Posterior vena cava (tissue), 2 donors: ENCODE measurements at places on chromosomes 12 and 14. TPM values are rescaled to one million over a fixed set of nuclear protein-coding genes. Genes with fewer than 3 reads are reported as not detected.

- DNase-seq: no peak
Observed at GRCh38 chr12:130463275-130463658, 125.6 kb downstream of the PIWIL1 start.

DNA sequence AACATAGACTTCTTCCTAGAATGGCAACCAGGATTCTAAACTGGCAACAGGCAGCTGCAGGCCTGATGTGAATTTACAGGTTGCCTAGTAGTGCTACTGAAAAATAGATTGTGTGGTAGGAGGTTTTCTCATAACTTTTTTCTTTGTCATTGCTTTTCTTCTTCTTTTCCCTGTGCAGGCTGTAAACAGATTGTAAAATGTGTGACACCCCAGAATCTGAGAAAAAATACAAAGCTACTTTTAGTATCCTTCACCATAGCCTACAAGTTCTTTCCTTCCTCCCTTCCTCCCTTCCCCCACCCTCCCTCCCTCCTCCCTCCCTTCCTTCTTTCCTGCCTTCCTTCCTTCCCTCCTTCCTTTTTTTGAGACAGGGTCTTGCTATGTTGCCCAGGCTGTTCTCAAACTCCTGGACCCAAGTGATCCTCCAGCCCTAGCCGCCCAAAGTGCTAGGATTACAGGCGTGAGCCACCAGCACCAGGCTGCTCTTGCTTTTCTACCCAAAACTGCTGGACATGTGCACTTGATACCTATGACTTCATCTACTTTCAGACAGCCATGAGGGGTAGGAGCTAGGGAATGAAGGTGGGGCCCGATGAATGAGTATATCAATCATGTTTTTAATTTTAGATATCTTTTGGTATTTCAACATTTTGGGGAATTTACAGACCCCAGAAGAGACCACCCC lies 114.2 kb upstream of the EEA1 start:
- no peak for DNase-seq

GRCh38 chr12:63149909-63150712 lies 890 bp downstream of the AVPR1A start:
- peak; percentile 74 for DNase-seq

- no peak for DNase-seq
Observed at GRCh38 chr12:116933091-116933490, 22.3 kb downstream of the FBXW8 start.

Gene CMA1
- total RNA-seq: 2.4 TPM

GRCh38 chr14:99479160-99479905 lies 1.3 kb downstream of the SETD3 start:
- DNase-seq: no peak

GRCh38 chr14:69841656-69842055 lies 37.6 kb upstream of the SMOC1 start:
- DNase-seq: no peak

DNA sequence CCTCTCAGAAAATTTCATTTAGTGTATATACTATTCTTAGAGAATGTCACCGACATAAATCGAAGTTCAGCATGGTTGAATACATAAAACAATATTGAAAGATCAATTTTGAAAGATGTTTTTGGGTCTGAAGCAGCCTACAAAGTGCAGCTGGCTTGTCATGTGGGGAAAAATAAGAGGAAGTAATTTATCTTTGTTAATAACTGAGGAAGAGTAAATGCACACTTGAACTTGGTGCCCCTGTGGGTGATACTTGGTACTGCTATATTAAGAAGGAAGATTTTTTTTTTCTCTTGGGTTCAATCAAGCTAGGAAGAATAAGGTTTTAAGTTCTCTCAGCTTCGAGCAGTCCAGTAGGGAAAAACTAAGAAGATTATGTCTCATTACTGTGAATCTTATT lies 661.3 kb downstream of the RPL10L start:
- DNase-seq: no peak

Gene PKP2
- 0.38 TPM for total RNA-seq

Gene PAPLN
- 19.4 TPM for total RNA-seq

Gene SOX5
- total RNA-seq: 15.6 TPM

- DNase-seq: no peak
Observed at GRCh38 chr14:39182770-39183684, 8.0 kb downstream of the PNN start.

DNA sequence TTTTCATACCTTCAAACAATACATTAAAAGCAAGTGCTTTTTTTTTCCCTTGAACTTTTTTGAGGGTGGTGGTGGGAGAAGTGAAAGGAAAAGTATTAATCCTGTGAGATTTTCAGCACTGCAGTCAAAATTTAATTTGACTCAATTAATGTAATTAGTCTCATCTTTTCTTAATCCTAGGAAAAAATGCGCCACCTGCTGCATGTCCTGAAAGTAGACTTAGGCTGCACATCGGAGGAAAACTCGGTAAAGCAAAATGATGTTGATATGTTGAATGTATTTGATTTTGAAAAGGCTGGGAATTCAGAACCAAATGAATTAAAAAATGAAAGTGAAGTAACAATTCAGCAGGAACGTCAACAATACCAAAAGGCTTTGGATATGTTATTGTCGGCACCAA lies 52.2 kb downstream of the SPATA7 start:
- no peak for DNase-seq

Gene MDM1
- 12.6 TPM for total RNA-seq

DNA sequence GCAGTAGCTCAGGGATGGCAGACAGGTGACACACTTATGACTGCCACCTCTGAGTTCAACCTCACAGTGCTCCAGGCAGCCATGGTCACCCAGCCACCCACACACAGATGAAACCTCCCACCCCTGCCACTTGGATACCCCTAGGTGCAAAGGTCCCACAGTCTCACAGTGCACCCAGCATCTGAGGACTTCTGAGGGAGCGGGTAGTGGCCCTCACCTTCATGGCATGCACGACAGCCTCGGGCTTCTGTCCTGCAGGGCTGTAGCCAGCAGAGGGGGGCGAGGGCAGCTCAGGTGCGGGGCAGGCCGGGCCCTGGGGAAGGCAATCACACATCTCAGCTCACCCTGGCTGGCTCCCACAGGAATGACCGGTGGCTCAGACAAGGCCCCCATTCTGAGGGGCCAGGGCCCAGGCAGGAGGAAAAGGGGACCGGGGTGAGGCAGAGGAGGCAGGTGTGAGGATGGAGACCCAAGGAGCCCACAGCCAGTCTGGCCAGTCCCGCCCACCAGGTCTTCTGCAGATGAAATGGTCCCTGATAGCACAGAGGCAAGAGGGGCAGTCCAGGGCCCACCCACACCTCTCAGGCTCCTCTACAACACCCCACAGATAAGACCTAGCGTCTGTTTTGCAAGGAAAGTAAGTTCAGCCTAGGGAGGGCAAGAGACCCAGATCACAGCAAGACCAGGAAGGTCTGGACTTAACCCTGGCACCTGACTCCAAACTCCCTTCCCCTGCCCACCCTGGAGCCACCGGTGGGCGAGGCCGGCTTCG lies 35.8 kb downstream of the CCNK start:
- DNase-seq: peak; percentile 73

DNA sequence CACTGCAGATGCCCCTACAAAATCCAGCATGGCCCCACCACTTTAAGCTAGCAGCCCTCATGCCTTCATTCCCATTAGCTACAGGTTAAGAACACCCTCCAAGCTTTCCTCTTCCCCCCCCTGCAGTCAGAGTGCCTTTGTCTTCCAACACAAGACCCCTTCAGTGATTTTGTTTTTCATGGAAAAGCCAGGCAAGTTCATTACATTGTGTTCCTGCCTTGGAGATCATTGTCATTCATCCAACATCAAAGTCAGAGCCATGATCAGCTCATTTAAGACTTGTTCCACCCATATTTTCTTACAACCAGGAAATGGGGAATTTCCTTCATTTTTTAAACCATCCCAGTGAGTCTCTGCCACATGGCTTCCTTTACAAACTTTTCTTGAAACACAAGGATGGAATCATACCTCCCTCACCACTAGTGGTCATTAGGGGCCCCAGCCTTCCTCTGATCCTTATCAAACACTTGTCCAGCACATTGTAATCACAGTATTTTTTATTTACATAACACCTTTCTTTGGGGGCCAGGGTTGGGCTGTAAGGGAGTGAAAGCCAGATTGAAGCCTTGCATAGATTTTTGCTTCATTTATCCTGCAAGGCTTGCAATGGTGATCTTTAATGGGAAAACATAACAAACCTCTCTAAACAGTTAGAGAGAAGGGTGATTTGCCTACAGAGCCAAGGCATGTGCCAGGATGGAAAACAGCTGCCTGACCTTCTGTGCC lies 765.3 kb downstream of the MED13L start:
- no peak for DNase-seq

- DNase-seq: no peak
Observed at GRCh38 chr14:86999036-86999435, 993.9 kb downstream of the GALC start.

Gene CCDC197
- not detected for total RNA-seq

Gene LUM
- 654 TPM for total RNA-seq

Gene TMEM253
- total RNA-seq: not detected

GRCh38 chr12:79692860-79693577 lies 2.3 kb upstream of the PAWR start:
- DNase-seq: no peak

DNA sequence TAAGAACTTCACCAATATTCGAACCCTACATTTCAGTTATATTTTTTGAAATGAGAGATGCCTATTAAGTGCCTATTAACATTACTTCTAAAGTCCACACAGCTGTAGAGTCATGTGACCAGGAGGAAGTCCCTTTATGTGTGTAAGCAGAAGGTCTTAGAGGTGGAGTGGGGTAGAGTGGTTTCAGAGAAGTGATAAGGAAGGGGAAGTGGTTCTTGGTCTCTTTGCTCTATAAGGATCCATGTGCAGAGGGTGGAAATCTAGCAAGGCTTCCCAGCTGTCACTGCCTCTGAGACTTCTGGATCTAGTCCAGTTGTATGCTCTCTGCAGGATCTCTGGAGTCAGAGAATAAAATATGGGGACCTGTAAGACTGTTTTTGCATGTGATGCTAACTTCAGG lies 673.9 kb downstream of the FLRT2 start:
- DNase-seq: no peak

Gene GLIPR1L1
- not detected for total RNA-seq

DNA sequence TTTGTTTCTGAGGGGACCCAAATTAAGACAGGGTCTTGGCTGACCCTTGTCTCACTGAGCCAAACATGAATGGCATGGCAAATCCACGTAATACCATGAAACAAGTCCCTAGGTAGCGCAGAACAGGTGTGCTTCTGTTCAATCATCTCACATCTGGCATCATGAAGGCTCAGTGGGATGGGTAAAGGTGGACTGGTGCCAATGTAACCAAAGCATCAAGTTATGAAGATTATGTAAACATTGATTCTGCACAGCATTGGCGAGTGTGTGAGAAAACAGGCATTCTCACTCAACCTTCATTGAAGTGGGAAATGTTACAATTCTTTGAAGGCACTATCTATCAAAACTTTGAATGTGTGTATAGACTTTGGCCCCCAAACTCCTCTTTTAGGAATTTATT lies 41.9 kb downstream of the PTGER2 start:
- no peak for DNase-seq

Gene ANO4
- total RNA-seq: 0.33 TPM

DNA sequence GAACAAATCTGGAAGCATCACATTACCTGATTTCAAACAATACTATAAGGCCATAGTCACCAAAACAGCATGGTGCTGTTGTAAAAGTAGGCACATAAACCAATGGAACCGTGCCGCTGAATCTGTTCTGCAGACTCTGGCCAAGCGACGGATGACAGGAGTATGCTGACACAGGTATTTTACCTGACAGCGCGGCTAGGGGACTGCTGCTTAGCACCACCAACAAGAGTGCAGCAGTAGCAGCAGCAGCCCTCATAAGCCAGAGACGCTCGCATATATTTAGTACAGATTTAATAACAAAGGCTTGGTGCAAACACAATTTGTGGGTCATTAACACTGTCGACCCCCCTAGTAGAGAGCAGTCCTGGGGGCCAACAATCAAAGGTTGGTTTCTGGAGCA lies 677.6 kb upstream of the LMO3 start:
- peak; percentile 63 for DNase-seq

DNA sequence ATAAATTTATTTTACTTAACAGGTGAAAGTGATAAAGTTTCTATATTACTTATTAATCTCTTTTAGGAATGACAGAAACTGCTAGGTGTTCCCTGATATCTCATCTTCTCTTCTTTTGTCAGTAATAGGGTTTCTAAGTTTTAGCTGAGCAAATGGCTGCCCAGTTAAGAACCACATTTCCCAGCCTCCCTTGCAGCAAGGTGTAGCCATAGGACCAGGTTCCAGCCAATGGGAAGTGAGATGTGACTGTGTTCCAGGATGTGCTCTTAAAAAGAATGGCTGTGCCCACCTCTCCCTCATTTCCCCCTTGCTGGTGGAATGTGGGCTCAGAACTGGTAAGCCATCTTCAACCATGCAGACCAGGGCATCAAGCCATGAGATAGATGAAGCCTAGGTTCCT lies 165.6 kb downstream of the HELB start:
- no peak for DNase-seq

Gene ACYP1
- total RNA-seq: 11.5 TPM

DNA sequence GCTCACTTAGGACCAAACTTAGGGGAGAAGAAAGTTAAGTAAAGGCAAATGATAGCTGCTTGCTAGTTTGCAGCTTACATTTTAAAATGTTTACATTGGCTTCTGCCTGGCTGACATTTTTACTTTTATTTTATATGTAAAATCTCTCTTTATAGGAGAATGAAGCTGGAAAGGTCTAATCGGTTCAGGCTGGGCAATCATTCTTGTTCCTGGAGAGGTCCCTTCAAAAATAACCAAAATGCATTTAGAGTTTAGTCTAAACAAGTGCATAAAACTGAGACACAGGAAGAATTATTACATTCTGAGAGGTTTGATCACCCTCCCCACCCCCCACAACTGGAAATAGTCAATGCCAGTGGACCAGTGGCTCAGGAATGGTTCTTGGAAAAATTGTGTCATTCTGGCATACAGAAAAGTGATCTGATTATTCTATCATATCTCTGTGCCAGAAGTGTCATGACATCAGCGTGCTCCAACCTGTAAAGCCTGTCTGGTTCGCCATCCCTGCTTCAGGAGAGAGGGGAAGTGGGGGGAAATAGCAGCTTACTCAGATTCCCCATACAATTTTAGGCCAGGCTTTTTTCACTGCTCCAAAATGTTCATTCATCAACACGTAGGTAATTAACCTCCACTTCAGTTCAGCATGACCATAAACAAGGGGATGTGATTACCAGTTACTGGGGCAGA lies 4.2 kb downstream of the PRICKLE1 start:
- no peak for DNase-seq

Gene GPR132
- total RNA-seq: 3.1 TPM

DNA sequence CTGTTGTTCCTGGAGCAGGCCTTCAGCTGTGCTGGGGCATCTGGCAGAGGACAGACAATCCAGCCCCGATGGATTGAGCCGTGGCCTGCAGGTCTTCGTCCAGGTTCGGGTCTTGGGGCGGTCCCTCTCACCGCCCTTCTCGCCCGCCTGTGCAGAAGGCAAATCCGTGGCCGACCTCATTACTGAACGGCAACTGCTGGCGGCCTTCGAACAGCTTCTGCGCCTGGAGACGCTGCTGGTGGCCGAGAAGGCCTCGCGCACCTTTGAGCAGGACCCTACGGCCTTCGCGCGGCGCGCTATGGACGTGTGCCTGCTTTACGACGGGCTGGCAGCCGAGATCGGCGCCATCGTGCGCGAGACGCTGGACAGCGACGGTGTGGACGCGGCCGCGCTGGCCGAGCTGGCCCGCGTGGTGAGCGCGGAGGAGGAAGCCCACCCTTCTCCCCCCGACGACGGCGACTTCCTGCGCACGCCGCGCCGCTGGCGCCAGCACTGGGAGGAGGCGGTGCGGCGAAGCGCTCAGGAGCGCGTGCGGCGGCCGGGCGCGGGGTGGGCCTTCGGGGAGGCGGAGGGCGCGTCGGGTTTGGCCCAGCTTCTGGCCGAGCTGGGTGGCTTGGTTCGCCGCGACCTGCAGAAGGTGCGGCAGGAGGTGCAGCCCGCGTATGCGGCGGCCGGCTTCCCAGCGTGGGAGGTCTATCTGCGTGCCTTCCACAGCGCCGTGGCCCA lies 7.6 kb downstream of the EXOC3L4 start:
- DNase-seq: no peak
